ENCODE measurements at places on chromosomes 1 and 21. TPM values are rescaled to one million over a fixed set of nuclear protein-coding genes. Genes with fewer than 3 reads are reported as not detected.

The OR2G6 gene
- not detected for total RNA-seq

The IRF6 gene
- 7.6 TPM for total RNA-seq

The PRAMEF20 gene
- not detected for total RNA-seq

The HPDL gene
- not detected for total RNA-seq

The ETV3L gene
- not detected for total RNA-seq

The CA14 gene
- not detected for total RNA-seq

The SELENBP1 gene
- 102 TPM for total RNA-seq
